ENCODE measurements at places on chromosomes 5 and 9.

- no peak for DNase-seq
Observed at GRCh38 chr5:108739906-108740305, 7.8 kb upstream of the FER start.

DNA sequence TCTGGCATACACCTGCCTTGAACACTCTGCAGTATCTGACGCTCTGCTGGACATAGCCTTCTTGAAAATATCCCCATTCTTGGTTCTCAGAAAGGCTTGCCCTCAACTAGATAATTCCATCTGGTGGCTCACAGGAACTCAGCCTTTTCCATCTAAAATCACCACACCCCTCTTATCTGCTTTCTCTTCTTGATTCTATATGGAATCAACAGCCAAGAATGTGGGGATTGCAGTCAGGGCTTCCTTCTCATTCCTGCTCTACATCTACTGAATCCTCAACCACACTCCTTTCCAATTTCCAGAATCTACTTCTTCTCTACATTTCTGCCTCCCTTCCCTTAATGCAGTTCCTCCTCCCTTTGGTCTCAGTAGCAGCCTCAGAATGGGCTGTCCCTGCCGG lies 170.1 kb downstream of the SEMA5A start:
- no peak for DNase-seq

GRCh38 chr5:56078278-56079156 lies 83.8 kb upstream of the IL6ST start:
- DNase-seq, result no peak

GRCh38 chr5:156685481-156685880 lies 164.6 kb upstream of the PPP1R2B start:
- no peak for DNase-seq

- no peak for DNase-seq
Observed at GRCh38 chr9:18601026-18601425, 127.1 kb downstream of the ADAMTSL1 start.
